ENCODE measurements at places on chromosomes 16 and 17.

DNA sequence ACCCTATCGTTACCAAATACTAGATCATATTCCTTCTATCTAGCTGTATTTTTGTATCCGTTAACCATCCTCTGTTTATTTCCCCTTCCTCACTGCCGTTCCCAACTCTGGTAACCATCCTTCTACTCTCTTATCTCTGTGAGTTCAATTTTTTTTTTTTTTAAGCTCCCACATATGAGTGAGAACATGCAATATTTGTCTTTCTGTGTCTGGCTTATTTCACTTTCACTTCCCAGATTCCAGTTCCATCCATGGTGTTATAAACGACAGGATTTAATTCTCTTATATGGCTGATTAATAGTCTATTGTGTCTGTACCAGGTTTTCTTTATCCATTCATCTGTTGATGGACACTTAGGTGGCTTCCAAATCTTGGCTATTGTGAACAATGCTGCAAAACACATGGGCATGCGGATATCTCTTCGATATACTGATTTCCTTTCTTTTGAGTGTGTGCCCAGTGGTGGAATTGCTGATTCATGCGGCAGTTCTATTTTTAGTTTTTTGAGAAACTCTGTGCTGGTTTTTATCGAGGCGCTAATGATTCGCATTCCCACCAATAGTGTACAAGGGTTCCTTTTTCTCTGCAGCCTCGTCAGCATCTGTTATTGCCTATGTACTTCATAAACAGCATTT lies 599.6 kb downstream of the TMEM114 start:
- no peak for DNase-seq

DNA sequence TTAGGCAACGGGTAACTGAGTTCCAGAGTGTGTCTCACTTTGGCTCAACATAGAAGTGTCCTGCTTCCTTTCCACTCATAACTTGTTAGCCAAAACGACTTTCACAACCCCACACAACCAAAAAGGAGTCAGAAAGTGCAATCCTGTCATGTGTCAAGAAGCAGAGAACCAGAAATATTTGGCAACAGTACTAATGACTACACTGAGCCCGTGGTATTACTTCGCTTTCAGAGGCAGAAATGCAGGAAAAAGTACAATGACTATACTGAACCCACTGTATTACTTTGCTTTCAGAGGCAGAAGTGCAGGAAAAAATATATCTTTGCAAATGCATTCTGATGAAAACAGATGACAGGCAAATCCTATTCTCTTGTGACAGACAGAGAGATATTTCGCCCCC lies 484.6 kb downstream of the KIF2B start:
- no peak for DNase-seq

- no peak for DNase-seq
Measured at GRCh38 chr17:78226759-78227454, 4.5 kb upstream of the TMEM235 start.

DNA sequence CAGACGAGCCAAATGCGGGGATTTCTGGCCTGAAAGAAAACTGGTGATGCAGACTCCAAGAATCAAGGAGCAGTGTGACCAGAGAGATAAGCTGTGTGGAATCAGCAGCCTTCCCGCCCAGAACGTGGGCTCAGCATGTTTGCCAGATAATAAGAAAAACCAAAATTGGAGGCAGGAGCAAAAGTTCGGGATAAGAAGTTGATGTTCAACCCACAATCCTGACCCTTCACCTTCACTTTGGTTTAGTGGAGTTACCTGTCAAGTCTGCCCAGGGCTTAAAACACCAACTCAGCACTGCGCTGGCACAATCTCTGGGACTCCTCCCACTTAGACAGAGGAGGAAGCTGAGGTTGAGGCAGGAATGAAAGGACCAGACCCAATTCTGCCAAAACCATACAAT lies 3.1 kb downstream of the SLC43A2 start:
- no peak for DNase-seq

GRCh38 chr17:15042311-15042710 lies 222.8 kb downstream of the PMP22 start:
- no peak for DNase-seq

GRCh38 chr16:12661656-12662172 lies 142.0 kb downstream of the CPPED1 start:
- DNase-seq, result no peak

- DNase-seq, result no peak
Measured at GRCh38 chr16:56120447-56121155, 70.7 kb upstream of the GNAO1 start.

DNA sequence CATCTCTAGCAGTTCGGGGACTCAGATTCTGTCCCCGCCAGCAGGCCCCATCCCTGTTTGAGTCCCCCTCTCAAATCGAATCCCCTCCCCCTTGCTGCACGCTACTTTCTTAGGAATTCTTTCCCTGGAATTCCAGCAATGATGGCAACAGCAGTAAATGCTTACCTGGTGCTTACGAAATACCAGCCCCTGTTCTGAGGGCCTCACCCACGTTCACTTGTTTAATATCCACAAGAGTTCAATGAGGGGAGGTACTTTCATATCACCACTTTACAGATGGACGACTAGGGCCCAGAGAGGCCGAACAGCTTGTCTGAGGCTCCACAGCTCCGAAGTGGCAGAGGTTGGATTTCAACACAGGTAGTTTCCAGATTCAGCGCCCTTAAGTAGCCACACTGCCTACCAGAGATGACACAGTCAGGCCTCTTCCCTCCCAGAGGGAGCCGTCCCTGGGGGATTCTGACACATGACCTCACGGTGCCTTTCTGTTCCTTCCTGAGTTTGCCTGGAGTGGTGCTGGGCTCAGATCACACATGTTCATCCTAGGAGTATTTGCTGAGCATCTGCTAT lies 120.7 kb upstream of the GSE1 start:
- DNase-seq, result no peak

GRCh38 chr16:15879255-15879811 lies 9.1 kb downstream of the CEP20 start:
- DNase-seq, result no peak

DNA sequence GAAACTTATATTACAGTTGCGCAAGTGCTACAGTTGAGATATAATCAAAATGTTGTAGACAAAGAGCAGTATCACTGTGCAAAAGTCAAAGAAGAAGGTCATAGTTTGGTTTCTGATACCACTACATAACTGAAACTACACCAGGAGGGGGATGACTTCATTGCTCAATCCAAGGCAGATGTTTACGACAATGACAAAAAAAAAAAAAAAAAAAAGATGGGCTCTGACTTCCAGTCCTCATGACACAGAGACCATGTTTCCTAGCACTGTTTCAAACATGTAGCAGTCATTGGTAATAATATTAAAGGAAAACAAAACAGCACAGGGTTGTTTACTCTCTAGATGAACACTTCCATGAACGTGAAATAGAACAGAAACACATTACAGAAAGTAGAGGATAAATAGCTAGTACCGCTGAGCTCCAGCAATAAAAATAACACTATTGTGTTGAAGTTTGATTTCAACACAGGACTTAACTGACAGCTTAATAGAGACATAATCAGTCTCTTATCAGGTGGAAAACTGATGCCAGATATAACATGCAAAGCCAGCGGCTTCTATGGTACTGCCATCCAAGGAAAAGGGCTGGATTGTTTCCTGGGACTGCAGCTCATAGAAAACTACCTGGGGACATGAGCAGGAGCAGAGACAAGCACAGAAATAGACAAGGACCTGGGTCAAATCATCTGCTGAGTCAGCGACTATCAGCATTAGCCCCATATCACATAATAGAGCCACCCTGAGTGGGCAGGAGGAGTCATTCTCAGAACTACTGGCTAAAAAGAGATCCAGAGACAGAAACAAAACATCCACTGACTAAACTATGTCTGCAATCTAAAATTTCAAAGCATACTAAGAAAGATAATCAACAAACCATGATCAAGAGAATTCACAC lies 463.6 kb upstream of the SOX9 start:
- no peak for DNase-seq

Data from activated CD4-positive, alpha-beta T cell treated with anti-CD3 and anti-CD28 coated beads for 1 hour (primary cell).